Esophagus squamous epithelium (tissue), 5 donors: ENCODE measurements at places on chromosomes 5 and 9.

DNA sequence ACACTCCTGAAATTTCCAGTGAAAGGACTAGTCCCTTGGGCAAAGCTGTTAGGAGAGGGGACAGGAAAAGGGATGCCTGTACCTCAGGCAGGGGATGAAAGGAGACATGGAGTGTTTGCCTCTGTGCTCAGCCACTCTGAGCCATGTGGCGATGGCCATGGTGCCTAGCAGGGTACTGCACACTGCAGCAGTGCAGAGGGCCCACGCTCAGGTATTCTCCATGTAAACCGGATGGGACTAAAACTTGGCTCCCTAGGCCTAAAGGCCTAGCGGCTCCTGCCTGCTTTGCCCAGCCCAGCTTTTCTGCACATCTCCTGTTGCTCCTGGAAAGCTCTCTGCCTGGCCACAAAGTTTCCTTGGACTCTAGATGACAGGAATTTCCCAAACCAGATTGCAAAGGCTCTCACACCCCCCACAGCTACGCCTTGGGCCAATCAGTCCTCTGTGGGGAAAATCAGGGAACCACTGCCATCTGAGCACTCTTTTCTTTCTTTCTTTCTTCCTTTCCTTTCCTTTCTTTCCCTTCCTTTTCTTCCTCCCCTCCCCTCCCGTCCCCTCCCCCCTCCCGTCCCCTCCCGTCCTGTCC, 44.3 kb downstream of the HABP4 start:
- DNase-seq = no peak

DNA sequence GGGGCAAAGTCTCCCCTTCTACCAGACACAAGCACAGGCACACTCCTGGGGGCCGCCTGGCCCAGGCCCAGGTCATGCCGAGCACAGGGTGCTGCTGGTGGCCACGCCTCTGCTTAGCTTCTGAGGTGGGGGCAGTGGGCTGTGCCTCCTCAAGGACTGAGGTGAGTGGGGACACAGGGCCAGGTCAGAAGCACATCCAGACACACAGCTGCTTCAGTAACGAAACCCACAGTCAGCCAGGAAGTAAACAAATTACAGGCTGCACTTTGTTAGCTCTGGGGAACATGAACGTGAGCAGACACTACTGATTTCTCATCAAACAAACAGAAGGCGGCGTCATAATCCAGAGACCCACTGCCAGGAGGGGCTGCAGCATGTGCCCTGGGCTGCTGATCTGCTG, 192.4 kb downstream of the HSPA4 start:
- no peak for DNase-seq

GRCh38 chr9:135619599-135619886, 19.8 kb downstream of the GLT6D1 start:
- DNase-seq = no peak

- no peak for DNase-seq
Measured at GRCh38 chr5:158084292-158084691, 225.3 kb upstream of the CLINT1 start.

GRCh38 chr5:156640691-156641241, 209.3 kb upstream of the PPP1R2B start:
- no peak for DNase-seq

DNA sequence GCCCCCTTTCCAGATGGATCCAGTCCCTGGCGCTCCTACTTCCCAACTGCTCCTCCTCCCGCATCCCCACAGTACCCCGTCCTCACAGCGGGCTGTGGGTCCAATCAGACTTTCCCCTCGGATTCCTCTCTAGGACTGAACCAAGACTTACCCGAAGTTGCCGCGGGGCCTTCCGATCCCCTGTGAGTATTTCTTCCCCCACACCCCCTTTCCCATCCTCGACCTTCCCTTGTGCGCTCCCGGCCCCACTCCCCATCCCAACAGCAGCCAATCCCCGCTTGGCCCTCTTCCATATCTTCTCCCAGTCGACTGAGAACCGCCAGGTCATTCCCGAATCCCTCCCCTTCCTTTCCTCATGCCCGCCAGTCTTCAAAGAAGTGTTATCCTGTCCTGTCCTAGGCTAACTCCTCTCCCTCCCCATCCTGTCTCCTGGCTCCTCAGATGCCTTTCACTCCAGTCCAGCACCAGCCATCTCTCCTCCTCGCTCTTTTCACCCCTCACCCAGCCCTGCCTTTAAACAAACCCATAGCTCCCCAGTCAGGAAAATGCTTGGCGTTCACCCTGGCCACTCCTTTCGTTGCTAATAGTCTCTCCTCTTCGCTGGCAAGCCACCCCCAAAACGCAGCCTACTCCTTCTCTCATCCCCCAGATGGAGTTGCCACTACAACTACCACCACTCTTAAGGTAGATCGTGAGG, 646 bp downstream of the SWI5 start:
- DNase-seq = no peak

DNA sequence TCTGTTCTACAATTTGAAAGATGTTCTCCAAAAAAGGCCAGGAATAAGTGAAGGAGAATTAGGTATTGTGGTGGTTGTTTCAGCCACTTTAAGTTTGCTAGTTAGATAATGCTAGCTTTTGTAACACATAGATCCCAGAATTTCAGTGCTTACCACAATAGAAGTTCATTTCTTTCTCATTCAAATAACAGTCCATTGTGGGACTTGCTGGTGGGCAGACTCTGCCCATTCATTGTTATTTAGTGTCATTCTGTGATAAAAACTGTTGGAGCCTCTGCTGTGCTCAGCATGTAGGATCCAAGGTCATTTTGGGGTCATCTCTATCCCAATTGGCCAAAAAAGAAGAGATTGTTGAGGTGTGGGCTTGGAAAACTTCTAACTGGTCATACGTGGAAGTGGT, 106.8 kb downstream of the CCDC192 start:
- DNase-seq = no peak

- DNase-seq = no peak
Measured at GRCh38 chr5:4868140-4868735, 271.9 kb upstream of the ADAMTS16 start.

GRCh38 chr9:134338394-134339182, 12.3 kb downstream of the RXRA start:
- DNase-seq = no peak

- DNase-seq = no peak
Measured at GRCh38 chr5:64074533-64074932, 91.1 kb upstream of the RNF180 start.

DNA sequence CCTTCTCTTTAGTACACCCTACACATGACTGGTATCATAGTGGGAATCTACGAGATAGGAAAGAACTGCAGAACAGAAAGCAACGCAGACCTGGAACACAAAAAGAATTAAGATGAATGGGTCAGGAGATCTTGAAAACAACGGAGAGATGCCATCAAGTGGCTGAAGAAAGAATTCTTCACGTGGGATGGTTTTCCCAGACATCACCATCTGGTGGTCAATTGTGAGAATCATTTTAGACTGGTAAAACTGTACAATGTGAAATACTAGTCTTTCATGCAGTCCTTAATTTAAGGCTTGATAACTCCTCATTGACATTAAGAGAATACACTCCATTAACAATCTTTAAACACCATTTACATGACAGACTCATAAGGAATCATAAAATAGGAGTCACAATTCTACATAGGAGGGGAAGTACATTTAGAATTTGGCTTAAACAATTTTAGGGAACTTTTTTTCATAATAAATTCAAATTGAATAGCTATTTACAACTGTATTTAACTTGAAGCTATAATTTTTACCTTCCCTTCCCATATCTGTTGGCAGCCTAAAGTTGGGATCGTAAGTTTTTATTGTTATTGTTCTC, 128.4 kb upstream of the TRPM3 start:
- DNase-seq = no peak

- DNase-seq = no peak
Measured at GRCh38 chr5:130545291-130545690, 619.8 kb downstream of the HINT1 start.

DNA sequence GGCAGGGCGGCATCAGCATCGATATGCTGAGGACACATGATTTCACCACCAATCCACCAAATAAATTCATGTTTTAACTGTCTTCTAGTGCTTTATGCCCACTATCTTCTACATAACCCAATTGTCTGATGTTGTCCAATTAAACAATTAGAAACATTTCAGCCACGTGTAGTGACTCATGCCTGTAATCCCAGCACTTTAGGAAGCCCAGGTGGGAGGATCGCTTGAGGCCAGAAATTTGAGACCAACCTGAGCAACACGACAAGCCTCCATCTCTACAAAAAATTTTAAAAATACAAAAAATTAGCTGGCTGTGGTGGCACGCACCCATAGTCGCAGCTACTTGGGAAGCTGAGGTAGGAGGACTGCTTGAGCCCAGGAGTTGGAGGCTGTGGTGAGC, 128.1 kb downstream of the MYO10 start:
- no peak for DNase-seq

DNA sequence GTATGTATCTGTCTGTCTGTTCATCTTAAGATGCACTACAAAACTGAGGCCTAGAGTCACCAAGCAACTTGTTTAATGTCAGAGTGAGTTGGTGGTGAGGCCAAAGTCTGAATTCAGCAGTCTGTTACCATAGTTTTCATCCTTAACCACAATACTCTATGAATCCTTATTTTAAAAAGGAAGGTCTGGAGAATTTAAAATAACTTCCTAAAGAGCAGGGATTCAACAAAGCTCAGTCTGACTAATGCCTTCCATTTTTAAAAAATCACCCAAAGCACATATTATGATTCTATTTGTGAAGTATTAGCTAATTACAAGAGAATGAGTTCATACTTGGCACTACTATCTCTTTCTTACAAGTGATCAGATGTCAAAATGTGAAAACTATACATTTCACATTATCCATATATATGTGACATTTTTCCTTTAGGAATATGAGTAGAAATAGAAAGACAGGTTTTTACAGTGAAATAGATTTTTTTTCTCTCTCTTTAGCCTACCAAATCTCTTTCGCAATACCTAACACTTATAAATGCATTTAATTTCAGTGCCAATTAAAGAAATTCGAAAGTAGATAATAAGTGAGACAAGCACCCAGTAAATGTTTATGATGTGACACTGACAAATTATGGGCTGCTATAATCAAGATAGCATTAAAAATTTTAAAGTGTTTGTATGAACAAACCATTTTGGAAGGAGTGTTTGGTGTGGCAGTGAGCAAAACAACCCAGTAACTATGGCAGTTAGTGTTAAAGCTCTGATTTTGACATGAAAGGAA, 102.3 kb upstream of the CDKN2B start:
- DNase-seq = no peak

DNA sequence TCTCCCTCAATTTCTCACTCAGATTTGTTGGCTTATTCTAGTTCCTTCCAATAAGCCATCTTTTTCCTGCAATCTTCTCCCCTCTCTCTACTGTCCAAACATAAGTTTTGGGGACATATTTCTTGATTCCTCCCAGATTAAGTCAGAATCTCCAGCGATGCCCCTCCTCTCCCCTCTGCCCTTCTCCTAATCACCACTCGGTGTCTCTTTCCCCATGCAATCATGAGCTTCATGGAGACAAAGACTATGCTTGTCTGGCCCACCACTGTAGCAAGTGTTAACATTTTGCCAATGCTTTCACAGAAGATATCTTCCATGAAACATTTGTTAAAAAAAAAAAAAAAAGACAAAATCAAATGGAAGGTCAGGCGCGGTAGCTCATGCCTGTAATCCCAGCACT, 42.4 kb downstream of the PDE6A start:
- no peak for DNase-seq

GRCh38 chr5:66828046-66828547, 231.9 kb downstream of the MAST4 start:
- no peak for DNase-seq

- no peak for DNase-seq
Measured at GRCh38 chr5:174736777-174737176, 12.4 kb downstream of the MSX2 start.

GRCh38 chr5:133959643-133960042, 8.8 kb downstream of the C5orf15 start:
- no peak for DNase-seq

DNA sequence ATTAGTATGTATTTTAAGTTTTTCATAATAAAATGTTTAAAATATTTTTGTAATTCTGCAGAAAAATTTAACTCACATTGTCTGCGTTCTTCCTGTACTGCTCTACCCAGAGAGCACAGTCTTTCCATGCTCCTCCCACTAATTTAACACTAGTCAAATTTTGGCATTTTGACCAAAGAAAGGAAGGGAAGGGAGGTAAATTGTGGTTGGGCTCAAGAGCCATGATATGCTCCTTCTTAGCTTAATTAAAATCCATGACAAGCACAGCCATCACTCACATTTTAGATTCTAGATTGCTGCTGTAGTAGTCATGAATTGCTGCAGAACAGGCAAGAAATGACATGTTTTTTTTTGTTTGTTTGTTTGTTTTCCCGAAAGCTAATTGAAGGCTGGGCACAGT, 98.4 kb downstream of the NLN start:
- DNase-seq = no peak

DNA sequence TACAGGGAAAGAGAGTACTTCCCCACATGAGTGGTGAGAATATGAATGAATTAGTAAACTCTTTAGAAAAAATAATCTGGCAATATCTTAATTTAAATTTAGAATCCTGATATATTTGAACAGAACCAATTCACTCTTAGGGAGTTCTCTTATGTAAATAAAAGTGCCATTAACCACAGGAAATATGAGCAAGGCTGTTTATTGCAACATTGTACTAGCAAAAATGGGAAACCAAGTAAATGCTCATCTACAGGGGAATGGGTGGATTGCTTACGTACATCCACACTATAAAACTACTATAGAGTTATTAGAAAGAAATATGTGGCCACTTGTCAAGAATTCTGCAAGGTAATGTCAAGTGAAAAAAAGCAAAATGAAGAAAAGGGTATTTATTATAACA, 274.5 kb downstream of the TLE1 start:
- DNase-seq = no peak

DNA sequence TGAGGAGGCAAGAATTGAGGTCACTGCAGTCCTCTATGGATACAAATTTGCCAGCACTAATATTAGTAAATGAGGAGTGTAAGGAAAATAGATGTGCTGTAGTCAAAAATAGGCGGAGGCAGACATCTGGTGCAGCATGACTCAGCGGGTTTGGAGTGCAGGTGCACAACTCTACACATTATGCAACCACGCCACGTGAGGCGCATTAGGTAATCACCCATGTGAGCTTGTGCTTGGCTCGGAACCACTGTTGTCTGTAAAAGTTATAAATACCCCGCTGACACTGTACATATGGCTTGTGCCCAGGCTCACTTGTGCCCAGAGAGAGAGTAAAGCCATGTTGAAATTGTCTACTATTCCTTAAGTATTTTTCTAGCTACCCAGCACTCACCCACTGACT, 623.5 kb upstream of the NUDT12 start:
- DNase-seq = no peak

DNA sequence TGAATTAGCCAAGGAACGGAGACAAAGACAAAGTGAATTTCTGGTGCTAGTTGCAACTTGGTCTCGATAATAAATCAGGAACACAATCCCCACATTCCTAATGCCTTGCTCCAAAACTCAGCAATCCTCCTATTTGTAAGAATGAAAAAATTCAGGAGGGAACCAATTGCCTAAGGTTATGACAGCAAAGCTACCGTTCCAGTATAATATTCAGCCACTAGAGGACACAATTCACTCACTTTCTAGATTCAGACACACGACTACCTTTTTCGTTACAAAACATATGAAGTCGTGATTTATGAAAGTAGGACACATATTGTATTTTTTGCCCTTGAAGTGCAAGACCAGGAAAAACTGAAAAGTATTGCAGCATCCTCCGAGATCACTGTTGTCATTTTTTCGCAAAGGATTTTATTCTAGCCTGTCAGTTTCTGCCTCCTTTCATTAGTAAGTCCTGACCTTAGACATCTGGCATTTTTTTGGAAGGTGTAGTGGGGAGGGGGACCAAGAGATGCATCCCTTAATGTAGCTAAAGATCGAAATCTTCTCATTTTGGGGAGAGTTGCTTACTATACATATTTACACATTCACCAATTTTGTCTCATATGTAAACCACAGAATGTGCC, 133.1 kb downstream of the DOCK8 start:
- DNase-seq = no peak

GRCh38 chr9:124078641-124079040, 67.1 kb downstream of the LHX2 start:
- no peak for DNase-seq
